ENCODE measurements at places on chromosomes 2 and 18.

DNA sequence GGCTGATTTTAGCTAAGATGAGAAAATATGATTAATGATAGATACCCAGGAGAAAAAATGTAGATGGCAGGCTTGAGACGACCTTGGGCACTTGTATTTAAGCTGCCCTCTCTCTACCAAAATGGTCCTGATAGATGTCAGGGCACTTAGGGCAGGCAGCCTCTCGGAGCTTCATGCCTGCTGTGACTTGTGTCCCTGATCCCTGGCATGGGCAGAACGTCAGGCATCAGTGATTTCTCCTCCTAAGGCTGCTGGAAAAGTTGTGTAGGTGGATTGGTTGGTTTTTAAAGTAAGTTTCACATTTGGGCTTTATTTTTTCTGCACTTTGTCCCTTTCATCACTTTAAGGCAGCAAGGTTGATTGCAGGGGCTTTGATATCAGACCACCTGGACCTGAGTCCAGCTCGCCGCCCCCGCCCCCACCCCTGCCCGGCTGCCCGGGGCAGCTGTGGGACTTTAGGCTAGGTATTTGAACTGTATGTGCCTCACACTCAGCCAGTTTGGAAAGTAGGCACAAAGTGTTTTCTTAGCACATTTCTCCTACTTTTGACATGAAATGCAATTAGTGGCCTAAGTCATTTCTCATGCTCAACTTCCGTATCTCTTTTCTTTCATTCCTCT is 35.0 kb upstream of the SCLY start:
- DNase-seq = no peak

GRCh38 chr2:9217838-9218770 is 11.5 kb downstream of the ASAP2 start:
- DNase-seq = peak; percentile 10

- no peak for DNase-seq
Measured at GRCh38 chr18:48566589-48566988, 27.8 kb downstream of the CTIF start.

- no peak for DNase-seq
Measured at GRCh38 chr2:25322312-25322711, 19.4 kb downstream of the DNMT3A start.

DNA sequence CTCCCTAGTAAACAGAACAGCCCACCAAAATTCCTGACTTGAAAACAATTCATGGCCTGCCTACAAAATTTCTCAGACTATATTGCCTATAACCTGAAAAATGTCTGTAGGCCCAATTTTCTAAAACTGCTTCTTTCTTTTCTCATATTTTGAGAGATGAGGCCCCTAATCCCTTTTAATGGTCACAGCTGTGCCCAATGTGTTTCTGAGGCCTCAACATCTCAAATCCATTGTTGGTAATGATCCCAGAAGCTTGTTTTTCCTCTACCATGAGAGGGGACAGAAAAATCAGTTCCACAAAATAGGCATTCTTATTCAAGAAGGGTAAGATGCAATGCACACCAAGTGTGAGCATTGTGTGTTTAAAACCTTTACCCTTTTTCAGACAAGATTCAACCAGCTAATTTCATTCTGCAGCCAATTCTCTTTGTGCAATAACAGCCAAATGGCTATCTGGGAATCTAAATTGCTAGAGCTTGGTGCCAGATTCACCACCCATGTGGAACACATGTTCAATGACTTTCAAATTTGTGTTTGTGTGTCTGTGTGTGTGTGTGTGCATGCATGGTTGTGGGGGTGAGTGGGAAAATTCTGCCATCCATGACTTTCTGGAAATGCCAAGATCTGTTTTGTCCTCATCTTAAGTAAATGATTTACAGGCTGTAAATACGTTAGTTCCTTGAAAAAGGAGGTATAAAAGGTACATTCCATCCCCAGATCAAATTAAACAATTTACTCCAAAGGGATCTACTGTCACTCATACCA is 319.5 kb downstream of the TNS1 start:
- DNase-seq = no peak

- no peak for DNase-seq
Measured at GRCh38 chr2:109376115-109376514, 237.7 kb downstream of the SEPTIN10 start.

GRCh38 chr2:16546128-16546754 is 119.4 kb downstream of the CYRIA start:
- DNase-seq = no peak

DNA sequence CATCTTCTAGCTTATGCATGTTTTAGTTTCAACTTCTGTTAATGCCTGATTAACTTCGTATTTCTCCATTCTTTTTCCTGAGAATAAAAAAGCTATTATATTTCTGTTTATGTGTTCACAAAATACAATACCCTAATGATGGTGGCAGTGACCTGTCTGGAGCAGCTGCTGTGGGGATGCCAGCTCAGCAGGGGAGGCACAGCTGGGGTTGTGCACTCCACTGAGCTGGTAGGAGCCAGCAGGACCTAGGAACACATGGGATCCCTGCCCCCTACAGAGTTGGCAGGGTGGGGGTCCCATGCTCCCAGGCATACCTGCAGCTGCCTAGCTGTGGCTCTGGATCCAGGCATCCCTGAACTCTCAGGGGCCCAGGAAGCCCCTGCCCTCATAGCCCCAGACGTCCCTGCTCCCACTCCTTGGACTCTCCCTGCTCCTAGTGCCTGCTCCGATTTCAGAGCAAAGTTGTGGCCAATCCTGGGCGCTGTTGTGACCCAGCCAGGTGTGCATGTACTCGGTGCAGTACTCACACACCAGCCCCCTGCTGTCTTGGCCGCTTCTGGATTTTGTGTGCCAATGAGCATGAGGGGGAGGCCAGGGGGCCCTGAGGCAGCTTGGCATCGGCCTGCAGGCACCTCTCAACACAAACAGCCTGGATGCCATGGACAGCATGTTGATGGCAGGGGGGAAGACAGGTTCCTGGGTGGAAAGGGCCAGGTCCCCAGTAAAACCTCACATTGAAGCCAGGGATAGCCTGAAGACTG is 546.0 kb downstream of the ZNF804A start:
- no peak for DNase-seq

DNA sequence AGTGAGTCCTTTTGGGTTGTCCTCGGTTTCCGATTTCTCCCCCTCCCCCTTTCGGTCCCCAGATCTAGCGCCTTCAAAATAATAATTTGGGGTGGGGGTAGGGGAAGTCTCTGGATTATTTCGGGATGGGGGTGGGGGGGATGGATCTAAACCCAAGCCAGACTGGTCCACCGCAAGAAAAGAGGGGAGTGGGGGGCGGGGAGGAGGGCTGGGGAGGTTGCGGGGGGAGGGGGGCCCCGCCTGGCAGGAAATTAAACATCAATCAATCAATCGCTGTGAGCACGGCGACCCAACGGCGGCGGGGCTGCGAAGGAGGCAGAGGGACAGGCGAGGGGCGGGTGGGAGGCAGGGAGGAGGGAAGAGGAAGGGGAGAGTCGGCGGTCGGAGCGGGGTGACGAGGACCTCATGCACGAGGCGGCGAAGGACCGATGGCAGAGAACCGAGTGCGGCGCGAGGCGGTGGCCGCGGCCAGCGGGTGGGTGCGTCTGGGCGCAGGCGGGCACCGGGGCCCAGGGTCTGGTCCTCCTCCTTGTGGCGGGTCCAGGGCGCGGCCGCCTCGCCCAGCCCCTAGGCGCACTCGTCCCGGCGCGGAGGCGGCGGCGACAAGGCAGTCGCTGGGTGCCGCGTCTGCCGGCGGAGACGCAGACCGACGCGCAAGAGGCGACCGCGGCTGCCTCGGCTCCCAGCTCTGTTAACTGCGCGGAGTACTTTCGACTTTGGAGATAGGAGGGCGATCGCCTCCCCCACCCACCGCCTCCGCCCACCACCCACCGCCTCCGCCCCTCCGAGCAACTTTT is 468 bp upstream of the SATB2 start:
- DNase-seq = no peak

DNA sequence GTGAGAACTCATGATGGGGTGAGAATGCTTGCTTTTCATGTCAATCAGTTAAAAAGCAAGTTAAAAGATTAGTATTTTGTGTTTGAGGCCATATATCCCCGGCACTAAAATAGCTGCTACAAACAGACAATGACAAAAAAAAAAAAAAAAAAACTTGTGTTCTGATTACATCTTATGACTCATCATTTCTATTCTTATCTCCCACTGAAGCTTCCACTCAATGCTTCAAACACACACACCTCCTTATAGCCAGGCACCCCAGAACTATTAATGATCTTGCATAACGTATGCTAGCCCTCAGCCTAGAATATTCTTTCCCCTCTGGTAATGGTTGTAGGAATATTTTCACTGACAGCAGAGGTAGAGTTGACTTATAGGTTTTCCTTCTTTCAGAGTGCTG is 778.3 kb downstream of the TRIB2 start:
- no peak for DNase-seq

DNA sequence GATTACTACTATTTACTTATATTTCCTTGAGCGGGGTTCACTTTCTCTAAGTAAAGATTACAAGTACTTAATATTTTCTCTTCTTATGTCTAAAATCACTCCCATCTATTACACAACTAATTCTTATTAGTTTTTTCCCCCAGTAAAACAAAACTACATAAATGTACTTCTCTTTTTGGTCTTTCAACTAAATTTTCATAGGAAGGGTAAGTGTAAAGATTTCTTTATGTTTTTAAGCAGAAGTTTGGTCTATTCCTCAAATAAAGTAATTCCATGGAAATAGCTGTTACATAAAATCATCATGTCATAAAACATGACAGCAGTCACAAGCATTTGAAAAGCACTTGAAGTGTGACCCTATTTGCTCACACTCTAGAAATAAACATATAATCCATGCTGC is 249.0 kb downstream of the ZEB2 start:
- DNase-seq = no peak

DNA sequence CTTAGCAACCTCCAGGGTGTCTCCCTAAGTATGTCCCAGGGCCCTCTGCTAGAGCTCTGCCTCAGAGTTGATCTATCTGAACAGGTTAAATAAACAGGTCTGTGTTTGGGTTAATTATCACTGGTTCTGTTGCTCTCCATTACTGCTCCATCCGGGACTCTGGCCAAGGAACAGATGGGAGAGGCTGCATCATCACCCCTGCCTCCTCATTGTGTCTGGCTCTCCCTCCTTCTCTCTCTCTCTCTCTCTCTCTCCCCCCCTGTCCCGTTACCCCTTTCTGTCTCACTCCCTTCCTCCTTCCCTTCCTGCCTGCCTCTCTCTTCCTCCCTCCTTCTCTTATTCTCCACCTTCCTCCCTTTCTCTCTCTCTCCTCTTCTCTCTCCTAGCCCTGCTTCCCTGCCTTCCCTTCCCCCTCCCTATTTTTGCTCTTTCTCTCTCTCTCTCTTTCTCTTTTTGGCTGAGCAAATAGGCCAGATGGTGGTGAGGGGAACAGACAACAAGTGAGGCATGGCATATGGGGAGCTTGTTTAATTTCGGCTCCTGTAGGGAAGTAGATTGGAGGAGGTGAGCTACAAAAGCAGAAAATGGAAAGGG is 62.1 kb downstream of the SETBP1 start:
- no peak for DNase-seq

GRCh38 chr2:10709290-10709939 is 12.0 kb upstream of the ATP6V1C2 start:
- DNase-seq = no peak

DNA sequence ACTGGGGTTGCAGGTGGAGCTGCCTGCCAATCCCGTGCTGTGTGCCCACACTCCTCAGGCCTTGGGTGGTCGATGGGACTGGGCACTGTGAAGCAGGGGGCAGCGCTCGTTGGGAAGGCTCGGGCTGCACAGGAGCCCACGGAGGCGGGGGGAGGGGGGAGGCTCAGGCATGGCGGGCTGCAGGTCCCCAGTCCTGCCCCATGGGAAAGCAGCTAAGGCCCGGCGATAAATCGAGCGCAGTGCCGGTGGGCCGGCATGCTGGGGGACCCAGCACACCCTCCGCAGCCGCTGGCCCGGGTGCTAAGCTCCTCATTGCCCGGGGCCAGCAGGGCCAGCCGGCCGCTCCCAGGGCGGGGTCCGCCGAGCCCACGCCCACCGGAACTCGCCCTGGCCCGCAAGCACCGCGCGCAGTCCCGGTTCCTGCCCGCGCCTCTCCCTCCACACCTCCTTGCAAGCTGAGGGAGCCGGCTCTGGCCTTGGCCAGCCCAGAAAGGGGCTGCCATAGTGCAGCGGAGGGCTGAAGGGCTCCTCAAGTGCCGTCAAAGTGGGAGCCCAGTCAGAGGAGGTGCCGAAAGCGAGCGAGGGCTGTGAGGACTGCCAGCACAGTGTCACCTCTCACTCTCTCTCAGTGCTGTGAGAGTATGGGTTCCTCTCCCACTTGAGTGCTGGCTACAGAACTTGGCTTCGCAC is 1210.6 kb upstream of the NXPH2 start:
- DNase-seq = no peak

- no peak for DNase-seq
Measured at GRCh38 chr18:79400591-79401381, 5.1 kb downstream of the NFATC1 start.

DNA sequence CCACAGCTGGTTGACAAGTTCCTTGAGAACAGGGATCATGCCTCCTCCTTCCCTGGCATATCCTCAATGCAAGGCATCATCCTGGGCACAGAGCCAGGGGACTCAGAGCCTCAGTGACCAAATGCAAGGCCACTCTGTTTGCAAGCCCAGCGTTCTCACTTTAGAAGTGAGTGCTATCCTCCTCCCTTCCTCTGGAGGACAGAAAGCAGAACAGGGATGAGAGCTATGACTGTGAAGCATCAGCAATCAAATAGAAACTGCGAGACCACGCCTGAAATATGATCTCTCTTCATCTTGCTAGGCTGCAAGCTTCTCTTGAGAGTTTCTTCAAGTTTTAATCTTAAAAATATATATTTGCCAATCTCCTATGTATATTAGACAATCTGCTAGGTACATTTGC is 119.8 kb downstream of the LRATD1 start:
- DNase-seq = no peak

DNA sequence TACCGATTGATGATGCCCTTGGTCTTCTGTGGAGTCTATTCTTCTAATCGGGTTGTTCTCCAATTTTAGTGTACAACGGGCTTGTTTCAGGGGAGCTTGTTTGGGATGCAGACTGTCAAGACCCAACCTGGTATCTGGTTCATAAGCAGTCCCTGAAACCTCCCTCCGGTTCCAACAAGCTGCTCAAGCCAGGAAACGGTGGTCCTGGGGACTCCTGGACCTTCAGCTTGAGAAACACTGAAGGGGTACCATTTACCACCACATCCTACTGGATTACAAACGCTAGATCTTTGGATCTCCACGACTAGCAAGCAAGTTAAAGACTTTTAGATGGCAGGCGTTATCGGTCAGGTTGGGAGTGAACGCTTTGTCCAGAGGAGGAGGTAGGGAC is 2.0 kb downstream of the BCL2 start:
- DNase-seq = no peak

DNA sequence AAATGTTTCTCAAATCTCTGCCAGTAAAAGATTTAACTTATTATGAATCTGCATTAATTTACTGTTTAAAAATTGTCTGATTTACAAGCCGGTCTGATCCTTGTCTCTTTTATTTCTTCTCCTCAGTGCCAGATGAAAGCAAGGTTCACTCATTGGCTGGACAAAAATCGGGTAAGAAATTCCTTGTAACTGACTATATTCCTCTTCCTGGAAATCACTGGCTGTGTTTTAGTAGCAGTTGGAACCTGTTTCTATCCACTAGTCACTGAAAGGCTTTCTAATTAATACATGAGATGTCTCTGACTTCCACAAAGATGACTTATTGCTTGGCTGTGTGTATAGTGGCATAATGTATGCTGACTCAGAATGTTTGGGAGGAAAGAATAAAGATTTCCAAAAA is 436.6 kb upstream of the NRP2 start:
- DNase-seq = no peak

All from lower leg skin (tissue), 4 donors.